ENCODE measurements at places on chromosomes 7 and 10.

- no peak for DNase-seq
Measured at GRCh38 chr10:110275128-110275729, 29.5 kb downstream of the SMNDC1 start.

GRCh38 chr7:83415840-83416239 lies 233.1 kb downstream of the SEMA3E start:
- DNase-seq, result no peak

DNA sequence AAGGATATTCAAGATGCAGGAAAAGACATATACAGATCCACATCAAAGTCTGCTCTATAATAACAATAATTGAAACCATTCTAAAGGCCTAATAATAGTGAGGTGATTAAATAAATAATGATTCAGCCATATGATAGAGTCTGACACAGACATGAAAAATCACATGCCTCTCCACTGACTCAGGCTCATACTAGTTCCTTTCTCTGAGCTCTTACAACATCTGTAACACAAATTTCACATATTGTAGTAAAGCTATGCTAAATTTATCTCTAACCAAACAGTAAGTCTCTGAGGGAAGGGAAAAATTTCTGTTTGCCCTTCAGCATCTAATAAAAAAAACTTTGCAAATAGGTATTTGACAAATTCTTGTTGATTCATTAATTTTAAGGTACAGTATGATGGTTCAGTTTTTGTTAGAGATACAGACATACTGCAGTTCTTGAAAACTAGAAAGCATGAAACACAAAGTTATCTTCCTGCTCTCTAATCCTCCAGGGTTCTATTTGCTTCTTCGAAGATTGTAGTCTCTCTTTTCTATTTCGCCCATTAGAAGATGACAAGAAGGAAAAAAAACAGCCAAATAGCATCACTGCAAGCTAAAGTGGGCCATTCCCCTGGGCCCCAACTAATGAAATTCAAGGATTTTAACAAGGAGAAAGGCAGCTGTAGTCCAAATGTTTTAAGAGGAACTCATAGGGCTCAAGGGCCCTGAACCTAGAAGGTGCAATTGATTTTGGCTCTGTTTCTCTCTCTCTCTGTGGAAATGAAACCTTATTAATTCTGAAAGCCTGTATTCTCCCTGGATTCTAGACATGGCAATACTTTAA lies 53.9 kb downstream of the CUBN start:
- DNase-seq, result no peak

DNA sequence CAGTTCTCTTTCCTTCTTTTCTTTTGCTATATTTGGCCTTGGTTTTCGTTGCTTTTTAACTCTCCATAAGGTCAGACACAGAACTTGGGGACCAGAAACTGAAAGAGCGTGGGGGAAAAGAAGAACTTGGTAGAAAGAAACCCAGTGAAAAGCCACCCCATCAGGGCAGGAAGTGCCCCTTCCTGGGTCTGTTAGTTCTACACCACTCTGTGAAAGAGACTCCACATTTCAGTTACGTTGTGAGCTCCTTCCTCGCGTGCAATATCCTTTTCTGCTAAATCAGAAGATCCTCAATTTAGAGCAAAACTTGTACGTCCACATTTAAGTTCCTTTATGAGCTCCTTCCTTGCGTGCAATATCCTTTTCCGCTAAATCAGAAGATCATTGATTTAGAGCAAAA lies 220.6 kb upstream of the FOXK1 start:
- DNase-seq, result no peak

- DNase-seq, result no peak
Measured at GRCh38 chr7:19213746-19214145, 68.5 kb upstream of the FERD3L start.

DNA sequence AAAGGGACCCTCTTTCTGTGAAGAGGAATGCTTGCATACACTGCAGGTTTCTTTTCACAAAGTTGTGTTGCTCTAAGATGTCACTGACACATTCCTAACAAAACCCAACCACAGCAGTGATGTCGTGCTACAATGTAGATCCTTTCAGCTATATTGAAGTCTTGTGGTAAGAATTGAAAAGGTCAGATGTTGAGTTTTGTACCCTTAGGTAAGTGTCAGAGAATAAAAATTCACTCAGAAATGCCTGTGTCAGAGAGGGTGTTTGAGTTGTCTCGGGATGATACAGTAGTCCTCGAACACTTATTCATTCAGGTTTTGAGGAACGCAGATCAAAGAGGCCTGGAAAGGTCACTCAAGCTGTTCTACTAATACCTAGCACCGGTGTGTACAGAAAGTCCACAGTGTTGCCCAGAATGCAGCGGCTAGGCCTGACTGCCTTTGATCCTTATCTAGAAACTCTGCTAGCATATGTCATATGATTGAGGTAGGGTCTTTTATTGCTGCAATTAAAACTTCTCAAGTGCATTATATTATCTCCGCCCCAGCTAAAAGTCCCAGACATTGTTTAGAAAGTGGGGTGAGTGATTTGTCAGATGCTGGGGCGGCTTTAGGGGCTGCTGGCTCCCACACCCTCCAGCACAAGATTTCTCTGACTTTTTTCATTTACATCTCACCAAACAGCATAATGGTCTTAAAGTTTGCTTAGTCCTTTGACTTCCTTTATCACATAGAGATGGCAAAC lies 26.0 kb downstream of the RNF32 start:
- no peak for DNase-seq

- no peak for DNase-seq
Measured at GRCh38 chr7:42495256-42495655, 258.2 kb upstream of the GLI3 start.

- no peak for DNase-seq
Measured at GRCh38 chr7:104805449-104806317, 208.3 kb upstream of the KMT2E start.

GRCh38 chr10:10644676-10645385 lies 372.8 kb upstream of the CELF2 start:
- no peak for DNase-seq

DNA sequence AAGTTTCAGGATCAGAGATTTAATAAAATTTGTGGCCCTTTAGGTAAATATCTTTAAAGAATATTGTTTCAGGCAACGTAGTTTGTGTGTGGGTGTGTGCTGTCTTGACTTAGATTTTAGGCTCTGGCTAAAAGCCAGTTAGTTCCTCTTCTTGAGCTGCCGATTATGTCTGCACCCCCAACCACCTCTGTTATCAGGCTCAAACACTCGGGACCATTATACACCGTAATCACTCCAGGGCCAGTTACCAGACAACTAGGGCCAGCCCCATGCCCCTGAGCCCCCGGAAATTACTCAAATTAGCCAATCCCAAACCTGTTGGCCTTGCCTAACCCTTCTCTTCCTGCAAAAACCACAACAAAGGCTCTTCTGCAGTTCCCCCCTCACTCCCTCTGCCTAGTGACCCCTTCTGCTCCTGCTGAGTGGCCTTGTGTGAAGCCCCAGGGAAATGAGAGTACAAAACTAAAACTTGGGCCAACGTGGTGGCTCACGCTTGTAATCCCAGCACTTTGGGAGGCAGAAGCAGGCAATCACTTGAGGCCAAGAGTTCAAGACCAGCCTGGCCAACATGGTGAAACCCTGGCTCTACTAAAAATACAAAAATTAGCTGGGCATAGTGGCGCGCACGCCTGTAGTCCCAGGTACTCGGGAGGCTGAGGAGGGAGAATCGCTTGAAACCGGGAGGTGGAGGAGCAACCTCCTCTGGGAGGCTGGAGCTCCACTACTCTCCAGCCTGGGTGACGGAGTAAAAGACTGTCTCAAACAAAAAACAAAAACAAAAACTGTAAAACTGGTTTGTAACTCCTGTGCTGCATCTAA lies 9.2 kb upstream of the HNRNPF start:
- no peak for DNase-seq

GRCh38 chr10:127797339-127797738 lies 60.4 kb downstream of the FOXI2 start:
- DNase-seq, result no peak

- no peak for DNase-seq
Measured at GRCh38 chr10:575402-576129, 113.9 kb downstream of the DIP2C start.

DNA sequence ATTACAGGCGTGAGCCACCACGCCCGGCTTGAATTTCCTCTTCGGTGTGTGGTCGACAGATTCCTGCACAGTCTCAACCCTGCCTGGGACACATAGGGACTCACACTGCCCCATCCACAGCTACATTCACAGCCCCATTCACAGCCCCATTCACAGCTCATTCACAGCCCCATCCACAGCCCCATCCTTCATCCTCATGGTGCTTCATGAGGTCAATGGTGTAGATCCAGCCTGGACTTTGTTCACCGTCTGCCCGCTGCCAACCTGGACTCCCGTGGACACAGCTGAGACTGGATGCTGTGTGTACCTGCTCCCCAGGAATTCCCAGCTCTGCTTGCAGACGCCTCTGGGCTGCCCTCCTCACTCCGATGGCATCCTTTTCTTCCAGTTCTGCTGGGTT lies 5.2 kb downstream of the IDI2 start:
- DNase-seq, result no peak

DNA sequence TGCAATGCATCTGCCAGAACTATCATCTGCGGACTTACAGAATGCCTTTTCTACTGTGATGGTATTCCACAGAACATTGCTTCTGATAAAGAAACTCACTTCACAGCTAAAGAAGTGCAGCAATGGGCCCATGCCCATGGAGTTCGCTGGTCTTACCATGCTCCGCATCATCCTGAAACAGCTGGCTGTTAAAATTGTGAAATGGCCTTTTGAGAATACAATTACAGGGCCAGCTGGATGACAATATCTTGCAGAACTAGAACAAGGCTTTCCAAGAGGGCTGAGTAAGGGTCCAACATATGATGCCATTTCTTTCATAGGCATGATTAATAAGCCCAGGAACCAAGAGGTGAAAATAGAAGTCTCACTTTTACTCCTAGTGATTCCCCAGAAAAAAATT lies 104.1 kb upstream of the ADCY1 start:
- DNase-seq, result no peak

DNA sequence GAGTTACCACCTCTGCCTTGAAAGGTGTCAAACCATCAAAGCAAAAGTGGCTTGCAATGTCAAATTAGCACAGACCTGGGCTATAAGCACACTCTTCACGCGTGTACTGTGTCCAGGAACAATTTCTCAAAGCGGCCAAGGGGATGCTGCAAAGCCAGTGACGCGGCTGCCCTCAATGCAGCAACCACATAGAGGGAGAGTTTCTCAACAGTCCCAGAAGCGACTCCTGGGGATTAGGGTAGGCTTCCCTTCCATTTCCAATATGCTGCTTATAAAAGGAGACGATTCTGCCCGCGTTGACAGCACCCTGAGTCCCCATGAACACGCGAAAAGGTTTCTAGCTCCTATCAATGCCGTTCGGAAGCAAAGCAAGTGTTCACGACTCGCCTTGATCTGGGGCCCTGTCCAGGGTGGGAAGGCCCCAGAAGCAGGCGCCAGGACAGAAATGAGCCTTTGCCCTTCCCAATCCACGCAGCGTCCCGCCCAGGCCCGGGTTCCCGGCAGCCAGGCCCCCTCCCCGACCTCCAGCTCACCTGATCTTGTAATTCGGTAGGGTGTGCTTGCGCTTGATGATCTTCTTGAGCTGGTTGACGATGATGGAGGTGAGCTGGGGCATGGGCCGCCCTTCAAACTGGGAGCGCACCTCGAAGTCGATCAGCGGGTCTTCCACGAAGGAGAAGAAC lies 1.3 kb downstream of the PDZD8 start:
- DNase-seq, result no peak

- DNase-seq, result no peak
Measured at GRCh38 chr7:39621784-39622411, 1.5 kb upstream of the RALA start.

DNA sequence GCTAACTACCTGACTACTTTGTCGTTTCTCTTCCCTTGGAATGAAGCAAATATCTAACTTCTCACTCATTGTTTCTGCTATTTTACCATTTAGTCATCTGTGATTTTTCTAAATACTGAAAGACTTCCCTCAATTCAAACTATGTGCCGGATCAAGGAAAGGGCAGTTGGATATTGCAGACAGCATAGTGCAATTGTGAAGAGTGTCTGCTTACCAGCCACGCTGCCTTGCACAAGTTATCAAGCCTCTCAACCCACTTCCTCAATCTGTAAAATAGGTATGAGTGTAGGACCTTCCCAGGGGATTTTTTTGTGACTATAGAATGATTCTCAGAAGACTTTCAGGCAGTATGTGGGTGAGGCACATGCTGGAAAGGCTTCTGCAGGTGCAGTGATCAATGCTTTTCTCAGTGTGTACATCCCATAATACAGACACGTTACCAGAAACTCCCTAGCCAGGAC lies 54.3 kb downstream of the EGFR start:
- DNase-seq, result no peak

DNA sequence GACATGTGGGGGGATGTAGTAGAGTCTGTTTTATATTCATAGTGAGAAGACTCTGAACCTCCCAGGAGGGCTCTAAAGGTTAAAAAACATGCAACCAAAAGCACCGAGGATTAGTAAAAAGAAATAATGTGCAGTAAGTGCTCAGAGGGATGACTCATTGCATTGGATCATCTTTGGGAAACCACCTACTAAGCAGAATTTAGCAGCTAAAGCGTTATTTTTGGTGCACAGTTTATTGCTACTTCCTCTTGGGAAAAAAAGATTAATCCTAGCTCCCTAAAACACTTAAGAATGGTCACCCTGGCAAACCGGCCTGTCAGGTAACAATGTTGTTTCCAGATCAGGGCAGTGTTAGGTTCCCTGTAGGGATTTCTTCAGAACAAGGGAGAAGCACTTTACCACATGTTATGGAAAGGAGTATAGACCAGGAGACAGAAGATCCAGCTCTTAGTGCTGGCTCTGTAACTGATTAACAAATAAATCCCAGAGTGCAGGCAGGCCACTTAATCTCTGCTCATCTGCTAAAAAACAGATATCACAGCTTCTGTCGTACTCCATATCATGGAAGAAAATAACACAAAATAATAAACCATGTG lies 44.8 kb upstream of the FAM133B start:
- DNase-seq, result no peak

DNA sequence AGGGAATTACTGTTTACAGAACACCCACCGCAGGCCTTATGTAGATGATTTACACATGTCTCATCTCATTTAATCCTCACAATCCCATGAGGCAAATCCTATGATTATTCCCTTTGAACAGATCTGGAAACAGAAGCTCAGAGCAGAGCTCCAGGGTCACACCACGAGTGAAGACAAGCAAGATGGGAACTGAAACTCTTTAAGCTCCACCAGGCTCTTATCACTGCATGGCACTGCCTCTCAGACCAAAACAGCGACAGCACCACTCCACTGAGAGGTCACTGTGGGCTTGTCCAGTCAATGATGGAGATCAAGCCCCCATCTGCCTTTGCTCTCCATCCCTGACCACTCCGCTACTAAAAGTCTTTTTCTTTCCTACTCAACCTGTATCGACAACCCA lies 5.9 kb downstream of the GRID1 start:
- DNase-seq, result no peak

- no peak for DNase-seq
Measured at GRCh38 chr7:56077681-56078080, 13.6 kb downstream of the SUMF2 start.

Measured in NCI-H1092 (cell line).